ENCODE measurements at places on chromosomes 6 and 20.

DNA sequence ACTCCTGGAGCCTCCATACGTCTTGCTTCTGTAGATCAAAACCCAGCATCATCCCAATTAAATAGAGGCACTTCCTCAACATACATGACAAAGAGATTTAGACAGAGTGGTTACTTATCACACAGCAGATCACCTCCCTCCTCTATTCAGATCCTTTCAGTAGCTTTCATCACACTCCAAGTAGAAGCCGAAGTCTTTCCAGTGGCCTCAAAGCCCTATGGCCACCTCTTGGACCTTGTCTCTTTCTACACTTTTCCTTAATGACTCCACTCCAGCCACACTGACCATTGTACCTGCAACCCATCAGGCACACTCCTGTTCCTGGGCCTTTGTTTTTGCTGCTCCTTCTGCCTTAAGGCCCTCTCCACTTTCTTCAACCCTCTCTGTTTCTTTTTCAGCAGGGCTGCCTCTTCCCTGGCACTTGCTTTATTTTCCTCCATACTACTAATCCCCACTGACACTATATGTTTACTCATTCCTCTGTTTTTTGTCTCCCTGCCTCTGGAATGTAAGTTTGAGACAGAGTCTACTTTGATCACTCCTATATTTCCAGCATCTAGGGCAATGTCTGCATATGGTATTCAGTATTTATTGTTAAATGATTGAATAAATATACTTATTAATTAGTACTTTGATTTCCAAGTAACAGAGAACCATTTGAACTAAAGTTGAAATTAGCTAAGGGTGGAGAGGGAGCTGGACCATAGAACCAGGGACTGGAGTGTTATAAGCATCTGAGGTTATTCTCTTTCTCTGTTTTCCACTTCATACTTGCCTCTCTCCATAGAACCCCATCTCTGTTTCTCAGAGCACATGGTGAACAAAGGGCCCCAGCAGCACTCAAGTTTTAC is 43.4 kb upstream of the TRAM2 start:
- DNase-seq, result no peak

DNA sequence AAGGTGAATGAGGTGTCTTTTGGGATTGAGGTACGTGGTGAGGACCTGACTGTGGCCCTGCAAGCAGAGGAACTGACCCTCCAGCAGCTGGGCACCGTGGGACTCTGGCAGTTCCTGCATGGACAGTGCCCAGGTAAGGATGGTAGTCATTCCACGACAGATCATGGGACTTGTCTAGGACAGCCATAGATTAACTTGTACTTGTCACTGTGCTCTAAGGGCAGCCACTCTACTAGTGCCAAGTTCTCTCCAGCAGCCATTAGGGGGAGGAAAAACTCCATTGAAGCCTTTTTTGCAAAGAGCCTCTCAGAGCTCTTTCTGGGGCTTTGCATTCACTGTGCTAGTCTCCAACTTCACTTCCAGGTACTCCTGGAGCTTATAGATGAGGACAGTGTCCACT is 20.4 kb downstream of the TAF11 start:
- no peak for DNase-seq

GRCh38 chr6:112749673-112750072 is 402.5 kb downstream of the RFPL4B start:
- no peak for DNase-seq

DNA sequence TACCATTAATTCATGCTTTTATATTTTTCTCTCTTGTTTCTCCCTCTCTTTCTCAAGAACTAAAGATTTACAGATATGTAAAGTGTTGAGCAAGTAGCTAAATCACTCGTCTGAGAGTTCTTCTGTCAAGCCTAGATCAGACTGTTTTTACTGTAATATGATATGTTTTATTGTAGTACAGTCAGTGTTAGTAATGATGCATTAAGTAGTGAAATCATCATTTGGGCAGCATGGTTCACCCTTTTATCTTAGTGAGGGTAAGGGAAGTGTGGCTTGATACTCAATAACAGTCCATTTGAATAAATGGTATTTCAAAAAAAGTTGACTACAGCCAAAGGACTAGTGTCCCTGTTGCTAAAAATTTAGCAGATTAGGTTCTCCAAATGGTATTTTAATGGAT is 9.2 kb downstream of the CYB5R4 start:
- DNase-seq, result no peak

- DNase-seq, result no peak
Measured at GRCh38 chr6:19771753-19772336, 65.3 kb upstream of the ID4 start.

DNA sequence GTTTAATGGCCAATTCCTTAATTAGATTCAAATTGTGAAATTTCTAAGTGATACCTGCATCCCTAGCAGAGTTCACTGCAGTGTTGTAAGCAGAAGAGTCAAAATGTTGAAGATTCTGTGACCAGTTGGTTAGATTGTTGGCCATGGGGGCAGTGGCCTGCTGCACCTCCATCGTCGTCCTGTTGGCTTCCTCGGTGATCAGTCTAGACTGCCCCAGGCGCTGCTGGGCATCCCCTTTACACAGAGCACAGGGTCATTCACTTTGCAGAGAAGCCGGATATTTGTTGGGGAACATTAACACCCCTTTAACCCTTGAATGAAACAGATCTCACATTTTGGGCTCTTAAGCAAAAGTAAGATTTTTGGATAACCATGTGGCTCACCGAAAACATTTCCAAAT is 60.7 kb downstream of the FAM229B start:
- no peak for DNase-seq

- no peak for DNase-seq
Measured at GRCh38 chr6:29531668-29532067, 27.9 kb downstream of the UBD start.

DNA sequence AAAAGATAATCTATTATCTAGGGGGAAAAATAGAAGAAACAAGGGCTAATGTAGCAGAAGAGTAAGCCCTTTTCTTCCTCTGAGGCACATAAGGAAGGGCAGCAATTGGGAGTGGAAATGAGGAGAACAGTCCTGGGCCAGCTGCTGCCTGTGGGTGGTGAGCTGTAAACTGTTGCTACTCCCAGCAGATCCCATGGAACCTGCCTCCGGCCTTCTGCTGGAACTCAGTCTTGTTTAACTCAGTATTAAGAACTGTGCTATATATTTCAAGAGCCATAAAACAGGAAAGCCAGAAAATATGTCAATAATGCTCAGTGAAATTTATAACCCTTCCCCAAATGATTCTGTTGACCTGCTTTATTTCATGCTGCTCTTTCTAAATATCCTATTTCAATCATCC is 464.2 kb downstream of the COL12A1 start:
- DNase-seq, result no peak

DNA sequence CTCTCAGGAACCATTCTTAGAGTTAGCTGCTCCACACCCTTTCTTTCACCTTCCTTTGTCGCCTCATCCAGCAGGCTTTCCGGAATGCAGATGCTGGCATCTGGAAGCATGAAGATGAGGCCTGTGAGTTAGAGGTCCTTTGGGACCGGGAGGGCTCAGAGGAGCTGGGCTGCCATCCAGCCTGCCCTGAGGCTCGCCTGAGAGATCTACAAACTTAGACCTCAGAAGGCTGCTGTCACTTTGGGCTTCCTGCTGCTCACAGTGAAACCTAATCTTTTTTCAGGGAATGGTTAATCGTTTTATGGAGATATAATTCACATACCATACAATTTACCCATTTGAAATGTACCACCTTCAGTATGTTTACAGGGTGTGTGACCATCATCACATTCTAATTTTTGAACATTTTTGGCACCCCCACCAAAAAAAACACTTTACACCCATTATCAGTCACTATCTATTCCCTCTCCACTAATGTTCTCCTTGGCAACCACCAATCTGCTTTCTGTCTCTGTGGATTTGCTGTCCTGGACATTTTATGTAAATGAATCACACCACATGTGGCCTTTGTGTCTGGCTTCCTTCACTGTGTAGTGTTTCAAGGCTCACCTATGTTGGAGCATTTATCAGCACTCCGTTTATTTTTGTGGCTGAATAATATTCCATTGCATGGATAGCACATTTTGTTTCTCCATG is 20.0 kb upstream of the MPC1 start:
- no peak for DNase-seq

DNA sequence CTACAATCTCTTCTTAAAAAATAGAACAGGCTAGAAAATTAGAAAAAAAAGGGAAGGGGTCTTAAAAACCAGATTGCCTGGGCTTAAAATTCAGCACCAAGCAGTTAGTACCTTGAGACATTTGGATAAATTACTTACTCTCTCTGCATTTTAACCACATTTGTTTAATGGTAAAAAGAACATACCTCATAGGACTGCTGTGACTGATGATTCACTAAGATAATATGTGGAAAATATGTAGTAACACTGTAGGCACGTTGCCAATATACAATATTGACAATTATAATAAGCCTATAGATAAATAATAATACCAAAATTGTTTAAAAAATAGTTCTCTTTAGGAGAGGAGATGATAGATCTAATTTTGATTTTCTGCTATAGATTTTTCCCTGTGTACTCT is 750.4 kb downstream of the TENT5A start:
- DNase-seq, result no peak

- no peak for DNase-seq
Measured at GRCh38 chr20:59778615-59779200, 154.7 kb downstream of the SYCP2 start.

DNA sequence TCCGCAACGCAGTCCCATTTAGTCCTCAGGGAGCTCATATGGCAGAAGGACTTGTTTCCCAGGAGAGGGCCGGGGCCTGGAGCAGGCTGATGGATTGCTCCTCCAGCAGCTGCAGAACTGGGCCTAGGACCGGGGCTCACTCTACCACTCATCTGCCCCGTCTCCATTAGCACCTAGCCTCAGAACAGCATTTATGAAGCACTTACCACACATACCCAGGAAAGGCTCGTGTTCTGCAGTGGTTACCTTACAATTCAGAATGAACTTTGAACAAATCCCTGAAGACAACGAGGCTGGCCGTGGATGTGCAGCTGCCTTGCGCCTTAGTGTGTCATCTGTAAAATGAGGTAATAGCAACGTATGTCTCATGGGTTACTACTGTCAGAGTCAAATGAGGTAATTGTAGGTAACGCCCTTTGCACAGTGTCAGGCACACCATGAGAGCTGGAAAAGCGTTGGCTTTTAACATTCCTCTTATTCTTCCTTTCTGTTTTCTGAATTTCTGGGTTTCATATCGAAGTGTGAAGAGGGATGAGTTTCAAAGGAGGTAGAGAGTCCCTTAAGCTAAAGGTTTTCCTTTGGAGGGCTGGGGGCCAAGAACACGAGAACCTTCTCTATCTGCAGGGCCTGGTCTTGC is 46.3 kb upstream of the CD93 start:
- no peak for DNase-seq

DNA sequence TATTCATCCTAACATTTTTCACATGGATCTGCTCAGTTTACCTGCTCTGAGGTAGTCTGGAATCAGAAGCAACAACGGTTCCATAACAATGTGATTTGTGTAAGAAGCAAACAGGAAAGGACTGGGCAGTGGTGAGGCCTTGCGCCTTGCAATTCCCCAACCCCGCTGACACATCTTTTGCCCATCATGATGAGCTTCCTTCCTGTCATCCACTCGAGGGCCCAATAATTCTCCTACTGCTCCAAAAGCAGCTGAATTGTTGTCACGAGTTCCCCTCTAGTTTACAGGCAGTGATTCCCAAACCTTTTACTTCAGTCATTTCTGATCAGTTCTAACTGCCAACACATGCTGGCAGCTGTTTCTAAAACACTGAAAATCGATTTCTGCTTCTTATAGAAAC is 22.9 kb downstream of the STX7 start:
- DNase-seq, result no peak

GRCh38 chr6:152634773-152635172 is 2.4 kb downstream of the SYNE1 start:
- no peak for DNase-seq

GRCh38 chr6:132797951-132798868 is at the start of gene SLC18B1:
Gene SLC18B1, minus strand, starts transcription at chr6:132798637. Its CDS starts 181 bp downstream, at chr6:132798456.
- DNase-seq, result no peak

DNA sequence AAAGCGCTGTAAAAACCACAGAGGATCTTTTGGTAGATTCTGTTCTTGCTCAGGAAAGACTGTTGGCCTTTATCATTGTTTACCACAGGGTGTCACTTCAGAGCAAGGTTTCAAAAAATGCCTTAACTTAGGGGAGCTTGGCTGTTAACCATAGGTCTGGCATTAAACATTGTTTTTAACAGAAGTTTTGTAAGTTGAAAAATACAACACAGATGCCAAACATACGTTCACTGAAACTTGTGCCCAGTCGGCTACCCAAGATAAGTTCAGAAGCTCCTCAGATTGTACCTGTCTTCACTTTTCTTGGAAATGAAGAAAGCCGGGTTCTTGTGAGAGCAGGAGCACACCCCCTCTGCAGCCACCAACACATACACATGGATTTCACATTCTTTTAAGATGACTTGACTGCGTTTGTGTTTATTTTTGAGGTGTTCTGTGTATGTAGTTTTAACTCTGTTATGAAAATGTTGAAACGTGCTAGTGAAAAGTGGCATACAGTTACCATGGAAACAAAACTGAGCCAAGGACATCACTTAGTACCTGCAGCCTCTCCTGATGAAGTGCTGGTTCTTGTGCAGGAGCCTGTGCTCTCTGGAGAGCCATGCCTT is 64.9 kb downstream of the SYCP2L start:
- no peak for DNase-seq

All from forelimb muscle (tissue), 1 donor.